IMR-90 (cell line): ENCODE measurements at places on chromosomes 5 and 9. TPM values are rescaled to one million over a fixed set of nuclear protein-coding genes. Genes with fewer than 3 reads are reported as not detected.

GRCh38 chr9:24602693-24603352 is 57.1 kb upstream of the IZUMO3 start:
- H3K4me1 ChIP-seq: no peaks in the 10 kb centered on the region
- DNase-seq: no peak
- no peaks in the 10 kb centered on the region for H3K36me3 ChIP-seq
- no peak overlapping the region for H3K27ac ChIP-seq

DNA sequence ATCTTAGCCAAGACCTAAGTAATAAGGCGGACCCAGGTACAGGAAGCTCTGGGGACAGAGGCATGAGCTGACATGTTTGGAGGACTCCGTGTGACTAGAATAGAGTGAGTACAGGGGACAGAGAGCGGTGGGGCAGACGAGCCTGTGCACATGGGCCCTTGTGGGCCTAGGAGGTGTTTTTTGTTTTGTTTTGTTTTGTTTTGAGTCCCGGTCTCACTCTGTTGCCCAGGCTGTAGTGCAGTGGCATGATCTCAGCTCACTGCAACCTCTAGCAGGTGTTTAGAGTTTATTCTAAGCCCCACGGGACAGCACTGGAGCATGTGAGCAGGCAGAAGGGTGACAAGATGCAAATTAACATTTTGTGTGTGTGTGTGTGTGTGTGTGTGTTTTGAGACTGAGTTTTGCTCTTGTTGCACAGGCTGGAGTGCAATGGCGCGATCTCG is 3.1 kb upstream of the EEIG1 start:
- H3K4me3 ChIP-seq: no peak overlapping the region
- H3K27ac ChIP-seq: no peak overlapping the region
- H3K4me1 ChIP-seq: peaks cover 6% of the 10 kb centered on the region
- no peaks in the 10 kb centered on the region for H3K36me3 ChIP-seq
- H3K27me3 ChIP-seq: no peaks in the 10 kb centered on the region

DNA sequence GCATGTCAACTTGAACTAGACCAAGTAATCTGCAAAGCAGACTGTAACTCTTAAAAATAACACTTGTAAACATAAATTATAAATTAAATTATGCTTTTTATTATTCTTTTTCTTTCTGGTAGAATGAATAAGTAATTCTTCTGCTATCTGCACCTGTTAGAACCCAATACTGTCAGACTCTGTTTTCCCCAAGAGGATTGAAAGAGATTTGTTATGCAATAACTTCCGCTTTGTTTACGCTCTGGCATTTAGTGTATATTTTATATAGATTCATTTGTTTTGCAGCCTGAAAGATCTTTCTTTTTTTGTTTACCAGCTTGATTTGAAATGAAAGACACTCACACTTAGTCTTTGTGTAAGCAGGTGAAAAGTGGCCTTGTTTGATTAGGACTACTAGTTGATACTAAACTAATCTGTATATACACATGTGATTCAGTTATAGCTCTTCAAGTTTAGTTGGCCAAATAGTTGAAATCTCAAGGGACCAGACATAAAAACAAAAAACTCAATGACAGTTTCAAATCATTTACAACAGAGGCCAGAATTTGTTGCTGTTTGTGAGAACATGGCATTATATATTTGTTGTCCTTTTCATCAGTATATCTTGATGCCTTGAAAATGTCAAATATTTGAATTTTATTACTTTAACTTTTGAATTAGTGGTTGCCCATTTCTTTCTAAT is 155.8 kb downstream of the PBX3 start:
- H3K27me3 ChIP-seq: no peaks in the 10 kb centered on the region
- peaks cover 3% of the 10 kb centered on the region; the same call in 1 of the 2 replicates for H3K4me1 ChIP-seq
- H3K4me3 ChIP-seq: no peak overlapping the region
- no peak overlapping the region for H3K27ac ChIP-seq
- DNase-seq: no peak
- no peaks in the 10 kb centered on the region for H3K36me3 ChIP-seq

GRCh38 chr5:118377420-118377819 is 610.9 kb downstream of the DTWD2 start:
- H3K36me3 ChIP-seq: no peaks in the 10 kb centered on the region
- no peaks in the 10 kb centered on the region for H3K4me1 ChIP-seq
- no peak for DNase-seq
- H3K4me3 ChIP-seq: no peak overlapping the region
- no peak overlapping the region for H3K27ac ChIP-seq
- no peaks in the 10 kb centered on the region for H3K27me3 ChIP-seq

DNA sequence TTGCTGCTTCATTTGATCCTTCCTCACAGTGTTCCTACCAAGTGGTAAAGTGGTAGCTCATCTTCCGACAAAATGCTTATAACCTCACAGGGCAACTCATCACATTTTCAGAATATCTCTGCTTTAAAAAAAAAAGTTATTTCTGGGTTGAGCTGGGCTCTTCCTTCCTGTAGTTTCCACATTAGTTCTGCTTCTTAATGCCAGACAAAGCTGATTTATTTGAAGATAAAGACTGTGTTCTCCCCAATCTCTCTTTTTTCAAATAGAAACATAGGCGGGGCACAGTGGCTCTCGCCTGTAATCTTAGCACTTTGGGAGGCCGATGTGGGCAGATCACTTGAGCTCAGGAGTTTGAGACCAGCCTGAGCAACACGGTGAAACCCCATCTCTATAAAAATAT is 273.1 kb downstream of the ACTL7B start:
- H3K4me1 ChIP-seq: no peaks in the 10 kb centered on the region
- peaks cover 11% of the 10 kb centered on the region for H3K27me3 ChIP-seq
- H3K27ac ChIP-seq: no peak overlapping the region
- H3K4me3 ChIP-seq: no peak overlapping the region
- DNase-seq: no peak

- peaks cover 5% of the 10 kb centered on the region; the same call in 1 of the 2 replicates for H3K4me1 ChIP-seq
- H3K27ac ChIP-seq: no peak overlapping the region
- no peak overlapping the region for H3K4me3 ChIP-seq
- no peaks in the 10 kb centered on the region for H3K36me3 ChIP-seq
Observed at GRCh38 chr5:96538808-96539250, 105.8 kb upstream of the PCSK1 start.

DNA sequence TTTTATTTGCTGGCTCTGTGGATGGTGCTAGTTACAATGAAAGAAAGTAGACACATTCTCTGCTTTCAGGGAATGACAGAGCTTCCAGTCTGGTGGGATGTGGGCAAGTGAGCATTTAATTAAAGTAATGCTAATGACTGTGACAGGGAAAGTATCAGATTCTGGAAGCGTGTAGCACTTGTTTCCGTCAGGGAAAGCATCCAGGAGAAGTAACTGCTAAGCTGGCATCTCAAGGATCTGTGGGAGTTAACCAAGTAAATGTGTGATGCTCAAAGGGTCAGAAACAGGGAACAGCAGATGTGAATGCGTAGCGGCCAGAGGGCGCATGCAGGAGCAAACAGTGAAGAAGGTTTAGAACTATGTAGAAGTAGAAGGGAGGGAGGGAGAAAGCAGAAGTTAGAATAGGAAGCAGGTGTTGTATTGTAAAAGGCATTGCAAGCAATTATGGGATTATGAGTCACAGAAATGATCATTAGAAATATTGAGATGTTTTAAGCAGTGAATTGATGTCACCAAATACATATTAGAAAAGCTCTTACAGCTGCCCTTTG is 12.2 kb downstream of the KLHL9 start:
- H3K36me3 ChIP-seq: peaks cover 20% of the 10 kb centered on the region
- H3K4me3 ChIP-seq: no peak overlapping the region
- no peak overlapping the region for H3K27ac ChIP-seq

GRCh38 chr9:69395718-69396117 is 70.7 kb downstream of the ENTREP1 start:
- peaks cover 6% of the 10 kb centered on the region for H3K27me3 ChIP-seq
- DNase-seq: no peak
- H3K36me3 ChIP-seq: no peaks in the 10 kb centered on the region
- H3K27ac ChIP-seq: no peak overlapping the region

GRCh38 chr9:96605328-96605727 is 14.3 kb downstream of the CDC14B start:
- no peak overlapping the region for H3K27ac ChIP-seq
- peaks cover 2% of the 10 kb centered on the region; the same call in 1 of the 2 replicates for H3K4me1 ChIP-seq
- no peaks in the 10 kb centered on the region for H3K36me3 ChIP-seq
- no peaks in the 10 kb centered on the region for H3K27me3 ChIP-seq
- no peak overlapping the region for H3K4me3 ChIP-seq

GRCh38 chr9:34510497-34511468 is 12.0 kb downstream of the ENHO start:
- H3K36me3 ChIP-seq: no peaks in the 10 kb centered on the region
- H3K4me3 ChIP-seq: no peak overlapping the region
- DNase-seq: no peak
- no peak overlapping the region for H3K27ac ChIP-seq
- H3K27me3 ChIP-seq: peaks cover 49% of the 10 kb centered on the region
- H3K4me1 ChIP-seq: no peaks in the 10 kb centered on the region

- H3K36me3 ChIP-seq: no peaks in the 10 kb centered on the region
- no peak overlapping the region for H3K4me3 ChIP-seq
- H3K27me3 ChIP-seq: no peaks in the 10 kb centered on the region
- no peak for DNase-seq
Observed at GRCh38 chr5:110048491-110048890, 358.8 kb downstream of the MAN2A1 start.

- no peak overlapping the region for H3K4me3 ChIP-seq
- peaks cover 2% of the 10 kb centered on the region for H3K4me1 ChIP-seq
- no peak overlapping the region for H3K27ac ChIP-seq
Observed at GRCh38 chr9:3656224-3656623, 130.4 kb upstream of the RFX3 start.

- H3K36me3 ChIP-seq: no peaks in the 10 kb centered on the region
- peak; percentile 95 for DNase-seq
- H3K27ac ChIP-seq: peak overlapping the region; percentile 58
- H3K27me3 ChIP-seq: no peaks in the 10 kb centered on the region
- peaks cover 19% of the 10 kb centered on the region for H3K4me1 ChIP-seq
- H3K4me3 ChIP-seq: no peak overlapping the region
Observed at GRCh38 chr5:168366116-168366515, 74.7 kb downstream of the WWC1 start.

- no peaks in the 10 kb centered on the region for H3K36me3 ChIP-seq
- no peak overlapping the region for H3K4me3 ChIP-seq
- peaks cover 7% of the 10 kb centered on the region; the same call in 1 of the 2 replicates for H3K27me3 ChIP-seq
- DNase-seq: no peak
Observed at GRCh38 chr9:87751868-87752267, 25.9 kb downstream of the CTSL start.

- no peaks in the 10 kb centered on the region for H3K4me1 ChIP-seq
- no peak for DNase-seq
- H3K36me3 ChIP-seq: no peaks in the 10 kb centered on the region
- H3K27ac ChIP-seq: no peak overlapping the region
- no peak overlapping the region for H3K4me3 ChIP-seq
- no peaks in the 10 kb centered on the region for H3K27me3 ChIP-seq
Observed at GRCh38 chr5:106766916-106767315, 903.8 kb downstream of the EFNA5 start.

PPP3R2 gene
- not detected in 2 replicates for total RNA-seq

SPACA9 gene
- total RNA-seq: 0.90 and 1.1 TPM in 2 replicates

SHLD3 gene
- 2.5 and 3.9 TPM in 2 replicates for total RNA-seq

C5 gene
- total RNA-seq: 2.3 and 2.8 TPM in 2 replicates

EIF4E1B gene
- total RNA-seq: not detected in 2 replicates

CBY3 gene
- 0.18 TPM in 1 of 2 replicates, not detected in the other for total RNA-seq

PAEP gene
- total RNA-seq: not detected in 2 replicates

PDLIM4 gene
- 61.1 and 97.5 TPM in 2 replicates for total RNA-seq

ZNF474 gene
- total RNA-seq: 0.54 and 0.56 TPM in 2 replicates

KIF24 gene
- 2.5 and 3.0 TPM in 2 replicates for total RNA-seq
